Activated naive CD4-positive, alpha-beta T cell treated with anti-CD3 and anti-CD28 coated beads, Interleukin-2, amount 50 U/mL, for 16 hours (primary cell): ENCODE measurements at places on chromosomes 4 and X.

DNA sequence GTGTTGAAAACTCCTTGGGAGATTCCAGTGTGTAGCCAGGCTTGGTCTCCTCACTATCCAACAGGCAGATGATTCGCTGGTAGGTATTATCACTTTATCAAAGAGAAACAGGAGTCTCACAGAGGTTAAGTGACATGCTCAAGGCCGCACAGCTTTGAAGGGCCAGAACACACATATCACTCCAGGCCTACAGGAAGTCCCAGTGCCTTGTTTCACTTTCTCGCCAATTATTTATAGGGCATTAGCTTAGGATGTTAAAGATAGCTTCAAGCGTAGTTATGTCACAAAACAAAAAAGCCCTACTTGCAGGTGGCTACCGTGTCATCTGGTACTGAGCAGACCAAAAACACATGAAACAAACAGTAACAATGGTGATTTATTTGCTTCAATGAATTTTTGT is 13.2 kb downstream of the ATP8A1 start:
- DNase-seq, result no peak

DNA sequence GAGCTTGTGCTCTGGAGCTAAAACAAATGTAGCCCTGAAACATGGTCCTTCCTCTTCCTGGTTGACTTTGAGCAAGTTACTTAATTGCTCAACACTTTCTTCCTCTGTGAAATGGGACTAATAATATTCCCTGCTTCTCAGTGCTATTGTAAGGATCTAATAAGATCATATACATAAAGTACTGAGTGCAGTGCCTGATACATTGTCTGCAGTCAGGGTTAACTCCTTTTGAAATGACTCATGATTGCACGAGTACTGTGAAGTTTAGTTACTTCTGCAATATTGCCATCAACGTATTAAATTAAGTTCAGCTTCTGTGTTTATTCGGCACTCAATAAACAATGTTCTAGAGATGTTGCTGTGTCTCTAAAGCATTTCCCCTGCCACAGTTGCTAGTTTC is 91.8 kb upstream of the HPRT1 start:
- no peak for DNase-seq

DNA sequence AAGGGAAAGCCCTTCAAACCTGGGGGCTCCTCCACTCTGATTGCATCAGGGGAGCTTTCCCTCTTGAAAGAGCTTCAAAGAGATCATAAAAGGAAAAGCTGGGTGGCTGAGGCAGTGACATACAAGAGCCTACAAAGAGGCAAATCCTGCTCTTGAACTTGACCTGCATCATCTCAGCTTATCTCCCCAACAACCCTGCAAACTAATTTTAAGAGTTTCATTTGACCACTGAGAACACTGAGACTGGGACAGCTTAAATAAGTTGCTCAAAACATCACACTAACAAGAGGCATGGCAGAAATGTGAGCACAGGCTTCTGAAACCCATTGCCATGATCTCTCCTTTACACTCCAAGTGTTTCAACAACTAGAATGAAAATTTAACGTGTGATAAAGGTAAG is 101.6 kb upstream of the PPARGC1A start:
- no peak for DNase-seq

GRCh38 chr4:52366621-52367020 is 292.5 kb downstream of the USP46 start:
- DNase-seq, result no peak

DNA sequence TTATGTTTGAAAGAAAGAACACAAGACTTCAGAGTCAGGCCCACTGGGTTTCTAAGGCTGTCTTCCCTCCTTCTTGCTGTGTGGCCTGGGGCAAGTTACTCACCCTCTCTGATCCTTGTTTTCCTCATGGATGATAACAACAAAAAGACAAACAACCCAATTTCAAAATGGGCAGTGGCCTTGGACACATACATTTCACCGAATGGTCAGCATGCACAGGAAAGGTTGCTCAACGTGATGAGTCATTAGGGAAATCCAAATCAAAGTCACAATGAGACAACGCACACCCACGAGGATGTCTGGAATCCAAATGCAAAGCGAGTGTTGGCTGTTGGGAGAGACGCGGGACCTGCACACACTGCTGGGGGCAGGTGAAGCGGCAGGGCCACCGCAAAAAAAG is 50.8 kb upstream of the PPP2R2C start:
- no peak for DNase-seq
